Bronchial epithelial cell (primary cell): ENCODE measurements at places on chromosomes 12 and 14. TPM values are rescaled to one million over a fixed set of nuclear protein-coding genes. Genes with fewer than 3 reads are reported as not detected.

RDH16 gene
- total RNA-seq = 0.51 and 1.6 TPM in 2 replicates

PRH2 gene
- total RNA-seq = 0.38 TPM in 1 of 2 replicates, not detected in the other

SIX6 gene
- total RNA-seq = not detected in 2 replicates

SDR9C7 gene
- total RNA-seq = 0.26 and 4.9 TPM in 2 replicates
